Smooth muscle cell of the pulmonary artery (primary cell): ENCODE measurements at places on chromosomes 13 and 19. TPM values are rescaled to one million over a fixed set of nuclear protein-coding genes. Genes with fewer than 3 reads are reported as not detected.

The SIGLEC7 gene
- total RNA-seq = not detected in 2 replicates

The SCGB2B2 gene
- 0.17 and 0.33 TPM in 2 replicates for total RNA-seq

The CD22 gene
- total RNA-seq = 0.40 and 0.78 TPM in 2 replicates

The SPACA4 gene
- not detected in 2 replicates for total RNA-seq

The SLC35E1 gene
- 57.2 and 65.5 TPM in 2 replicates for total RNA-seq

The ANKRD24 gene
- 2.1 and 2.5 TPM in 2 replicates for total RNA-seq

The FBXO17 gene
- total RNA-seq = 27.2 and 43.7 TPM in 2 replicates

The TRAPPC5 gene
- total RNA-seq = 64.4 and 67.2 TPM in 2 replicates

The SSC5D gene
- 39.3 and 40.5 TPM in 2 replicates for total RNA-seq
